Stimulated activated CD8-positive, alpha-beta memory T cell treated with anti-CD3 and anti-CD28 coated beads, Interleukin-15, amount 100 ng/mL, for 1 hour (primary cell): ENCODE measurements at places on chromosomes 1 and 21.

DNA sequence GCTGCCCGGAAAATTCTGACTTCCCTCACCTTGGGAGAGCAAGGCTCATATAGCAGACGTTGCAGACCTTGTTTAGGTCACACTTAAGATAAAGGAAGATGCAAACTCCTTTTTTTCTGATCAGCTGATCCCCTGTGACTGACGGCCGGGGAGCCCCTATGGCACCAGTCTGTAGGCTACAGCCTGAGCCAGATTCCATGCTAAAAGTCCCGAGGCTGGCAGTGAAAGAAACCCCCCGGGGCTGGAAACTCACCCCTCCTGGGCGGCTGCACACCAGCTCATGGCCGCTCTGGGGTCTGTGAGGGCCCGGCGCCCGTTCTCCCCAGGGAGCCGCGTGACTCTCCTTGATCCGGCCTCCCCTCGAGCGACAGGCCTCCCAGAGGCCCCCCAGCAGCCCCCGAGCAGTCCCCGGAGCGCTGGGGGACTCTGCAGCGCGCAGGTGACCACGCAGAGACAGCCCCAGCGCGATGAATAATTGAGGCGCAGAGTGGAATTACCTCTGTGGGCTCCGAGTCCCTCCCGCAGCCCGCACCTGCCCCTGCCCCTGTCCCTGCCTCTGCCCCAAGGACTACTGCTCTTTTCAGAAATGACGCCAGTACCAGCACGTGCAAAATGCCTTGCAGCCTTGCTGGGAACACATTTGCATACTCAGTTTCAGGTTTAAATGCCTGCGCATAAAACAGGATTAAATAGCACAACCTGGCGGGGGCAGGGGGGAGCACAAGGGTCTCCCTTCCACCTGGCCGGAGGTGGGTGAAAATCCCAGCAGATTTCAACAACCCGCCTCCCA is 62.6 kb upstream of the CLDN14 start:
- no peak for DNase-seq

DNA sequence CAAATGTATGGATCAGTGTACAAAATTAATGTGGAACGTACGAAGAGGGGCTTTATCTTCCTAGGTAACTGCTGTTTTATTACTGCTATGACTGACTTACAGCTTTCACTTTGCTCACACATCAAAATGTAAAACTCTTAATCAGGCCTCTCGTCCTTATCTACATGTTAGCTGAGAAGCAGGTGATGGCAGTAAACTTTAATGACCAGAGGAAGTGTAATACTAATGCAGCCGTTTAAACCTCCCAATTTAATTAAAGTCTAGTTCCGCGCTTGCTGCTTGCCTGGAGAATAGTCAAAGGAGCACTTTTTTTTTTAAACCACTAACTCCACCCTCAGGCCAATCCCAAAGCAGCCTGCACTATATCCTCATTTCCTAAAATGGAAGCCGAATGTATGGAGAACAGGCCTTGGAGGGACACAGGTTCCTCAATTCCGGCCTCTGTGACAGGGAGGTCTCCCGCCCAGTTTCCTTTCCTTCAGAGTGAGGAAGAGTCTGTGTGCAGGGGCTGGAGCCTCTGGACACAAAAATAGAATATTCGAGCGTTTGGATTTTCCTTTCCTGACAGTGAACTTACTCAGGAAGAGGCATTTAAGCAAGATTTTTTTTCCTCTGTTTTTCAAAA is 36.7 kb upstream of the RASAL2 start:
- no peak for DNase-seq

GRCh38 chr1:193210996-193211395 is 24.6 kb upstream of the B3GALT2 start:
- no peak for DNase-seq

DNA sequence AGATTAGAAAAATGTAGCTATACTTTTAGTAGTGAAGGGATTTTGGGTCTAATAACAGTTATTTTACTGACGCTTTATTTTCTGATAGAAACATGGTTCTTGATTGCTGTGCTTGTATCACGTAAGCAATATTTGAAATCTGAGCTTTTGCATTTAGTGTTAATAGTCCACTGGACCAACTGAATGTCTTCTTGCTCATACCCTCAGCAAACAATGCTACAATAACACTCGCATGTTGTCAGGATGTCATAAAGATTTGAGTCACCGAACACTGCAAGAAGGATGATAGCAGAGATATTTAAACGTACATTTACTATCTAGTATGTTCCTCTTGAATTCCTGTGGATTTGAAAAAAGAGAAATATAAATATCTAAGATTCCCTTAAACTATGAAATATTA is 7.5 kb downstream of the DYRK1A start:
- DNase-seq, result no peak

DNA sequence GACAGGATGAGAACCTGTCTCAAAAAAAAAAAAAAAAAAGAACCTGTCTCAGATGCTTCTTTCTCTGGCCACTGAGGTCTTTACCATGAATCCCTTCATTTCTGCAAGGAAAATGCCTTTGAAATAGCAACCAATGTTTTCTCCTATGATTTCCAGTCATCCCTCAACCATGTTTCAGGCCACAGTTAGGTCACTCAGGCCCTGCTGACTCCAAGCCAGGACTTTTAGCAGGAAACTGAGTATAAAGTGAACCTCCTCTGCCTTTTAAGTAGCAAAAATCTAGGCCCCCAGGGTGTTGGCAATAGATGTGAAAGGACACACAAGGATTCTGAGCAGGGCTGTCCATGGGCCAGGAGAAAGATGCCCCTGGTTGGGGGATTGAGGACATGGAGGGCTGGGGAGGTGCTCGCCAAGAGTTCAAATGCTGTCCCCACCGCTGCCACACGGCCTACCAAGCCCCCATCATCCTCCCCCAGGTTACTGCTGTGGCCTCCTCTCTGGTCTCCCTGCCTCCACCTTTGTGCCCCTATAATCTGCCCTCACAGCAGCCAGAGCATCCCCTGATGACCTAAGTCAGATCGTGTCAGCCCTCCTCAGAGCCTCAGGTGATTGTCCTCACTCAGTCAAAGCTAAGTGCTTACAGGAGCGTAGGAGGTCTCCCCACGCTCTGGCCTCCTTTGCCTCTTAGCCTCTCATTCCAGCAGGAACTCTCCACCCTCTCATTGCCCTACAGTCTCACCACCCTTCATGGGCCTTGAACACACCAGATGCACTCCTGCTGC is 54.6 kb downstream of the MATN1 start:
- no peak for DNase-seq

GRCh38 chr21:15221799-15222386 is 157.1 kb upstream of the NRIP1 start:
- no peak for DNase-seq

DNA sequence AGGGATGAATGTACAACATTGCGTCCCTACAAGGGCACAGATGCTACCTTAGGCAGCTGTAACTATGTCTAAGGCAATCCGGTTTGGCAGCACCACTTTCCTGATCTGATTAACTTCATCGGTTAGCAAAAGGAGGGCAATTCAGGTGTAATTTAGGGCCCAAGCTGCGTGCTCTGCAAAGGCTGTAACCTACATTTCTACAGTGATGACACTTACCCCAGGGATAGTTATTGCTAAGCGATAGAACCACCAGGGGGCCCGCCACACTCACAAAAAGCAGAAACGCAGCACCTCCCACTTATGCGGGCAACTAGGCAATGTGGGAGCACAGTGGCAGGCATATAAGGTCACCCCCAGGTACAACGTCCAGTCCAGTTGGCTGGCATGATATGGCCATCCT is 113.5 kb downstream of the GDAP2 start:
- no peak for DNase-seq

- DNase-seq, result no peak
Measured at GRCh38 chr1:246597340-246597739, 31.1 kb downstream of the CNST start.

DNA sequence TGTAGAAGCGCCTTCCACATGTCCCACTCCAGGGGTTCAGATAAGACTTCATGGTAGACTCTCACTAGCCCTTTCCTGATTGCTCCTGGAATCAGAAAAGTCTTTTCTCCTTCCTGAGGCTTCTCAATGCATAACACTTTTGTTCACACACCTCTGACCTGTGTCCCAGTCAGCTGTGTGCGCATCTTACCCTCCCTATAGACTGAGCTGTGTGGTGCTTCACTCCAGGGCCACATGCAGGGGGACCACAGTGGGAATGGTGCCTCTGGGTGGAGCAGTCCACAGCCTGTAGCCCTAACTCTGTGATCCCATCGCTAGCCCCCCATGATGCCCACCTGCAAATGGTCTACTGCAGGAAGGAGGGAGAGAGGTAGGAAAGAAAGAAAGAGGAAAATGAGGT is 84.0 kb upstream of the TLR5 start:
- no peak for DNase-seq

GRCh38 chr1:39204441-39205081 is at the start of gene MACF1:
MACF1 (plus strand) TSS chr1:39204695; CDS start chr1:39205023, 328 bp downstream.
- no peak for DNase-seq

GRCh38 chr1:182260516-182260915 is 131.1 kb downstream of the GLUL start:
- DNase-seq, result no peak

DNA sequence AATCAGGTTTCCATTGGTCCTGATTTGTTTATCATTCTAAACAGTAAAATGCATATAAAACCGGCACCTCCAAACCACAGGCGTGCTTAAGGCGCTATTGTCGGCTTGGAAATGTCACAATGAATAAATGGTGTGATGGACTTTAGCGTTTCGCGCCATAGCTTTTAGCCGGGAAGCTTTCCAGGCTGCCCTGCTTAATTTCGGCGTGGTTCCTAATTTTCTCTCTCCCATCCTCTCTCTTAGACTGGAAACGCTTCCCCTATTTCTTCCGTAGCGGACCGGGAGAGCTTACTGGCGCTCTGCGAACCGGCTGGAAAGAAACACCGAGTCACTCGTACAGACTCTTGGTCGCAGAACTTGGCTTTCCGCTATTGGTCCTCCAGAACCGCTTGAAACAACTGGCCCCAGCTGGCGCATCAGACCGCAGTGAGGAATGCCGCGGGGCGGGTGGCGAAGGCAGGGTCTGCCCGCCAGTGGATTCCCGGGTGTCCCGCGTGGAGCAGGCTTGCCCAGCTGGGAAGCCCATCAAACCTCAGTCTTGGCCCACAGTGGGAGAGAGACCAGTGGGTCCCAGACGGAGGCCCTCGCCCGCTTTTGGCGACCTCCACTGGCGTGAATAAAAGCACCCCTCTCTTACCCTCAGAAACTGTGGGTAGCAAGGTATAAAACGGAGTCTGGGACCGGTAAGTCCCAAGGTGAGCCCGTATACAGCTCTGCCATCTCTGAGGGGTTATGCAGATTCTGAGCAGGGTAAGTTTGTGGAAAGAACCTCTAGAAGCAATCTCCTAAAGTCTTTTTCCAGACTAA is 4.0 kb upstream of the LHX8 start:
- DNase-seq, result no peak

GRCh38 chr21:34871026-34871908 is 177.8 kb downstream of the RUNX1 start:
- DNase-seq, result no peak

DNA sequence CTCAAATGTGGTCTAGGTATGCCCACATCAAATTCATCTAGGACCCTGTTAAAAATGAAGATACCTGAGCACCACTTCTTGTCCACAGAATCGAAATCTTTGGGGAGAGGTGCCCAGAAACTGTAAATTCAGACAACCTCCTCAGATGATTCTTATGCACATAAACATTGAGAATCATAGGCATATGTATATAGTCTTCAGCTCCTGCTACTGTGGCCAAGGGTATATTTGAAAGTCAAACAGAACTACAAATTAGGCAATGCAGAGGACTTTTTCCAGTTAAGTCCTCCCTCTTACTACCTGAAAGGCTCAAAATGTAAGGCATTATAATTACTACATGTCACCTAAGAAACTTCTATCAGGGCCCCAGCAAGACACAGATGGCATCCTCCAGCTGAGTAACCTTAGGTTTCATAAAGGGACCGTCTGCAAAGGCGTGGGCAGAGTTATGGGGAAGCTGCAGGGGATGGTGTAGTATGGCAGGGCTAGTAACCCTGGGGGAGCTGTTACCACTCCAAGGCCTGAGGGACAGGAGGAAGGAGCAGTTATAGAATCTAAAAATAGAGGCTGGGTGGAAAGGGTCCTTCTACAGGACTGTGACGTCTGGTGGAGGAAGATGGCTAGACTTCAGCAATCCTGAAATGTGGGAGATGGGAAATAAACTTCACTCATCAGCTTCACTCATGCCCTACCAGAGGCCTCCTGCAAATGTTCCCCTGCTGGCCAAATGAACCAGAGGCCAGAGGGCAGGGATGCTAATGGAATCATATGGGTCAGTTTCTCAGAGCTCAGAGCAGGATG is 46.3 kb downstream of the DAB1 start:
- no peak for DNase-seq

DNA sequence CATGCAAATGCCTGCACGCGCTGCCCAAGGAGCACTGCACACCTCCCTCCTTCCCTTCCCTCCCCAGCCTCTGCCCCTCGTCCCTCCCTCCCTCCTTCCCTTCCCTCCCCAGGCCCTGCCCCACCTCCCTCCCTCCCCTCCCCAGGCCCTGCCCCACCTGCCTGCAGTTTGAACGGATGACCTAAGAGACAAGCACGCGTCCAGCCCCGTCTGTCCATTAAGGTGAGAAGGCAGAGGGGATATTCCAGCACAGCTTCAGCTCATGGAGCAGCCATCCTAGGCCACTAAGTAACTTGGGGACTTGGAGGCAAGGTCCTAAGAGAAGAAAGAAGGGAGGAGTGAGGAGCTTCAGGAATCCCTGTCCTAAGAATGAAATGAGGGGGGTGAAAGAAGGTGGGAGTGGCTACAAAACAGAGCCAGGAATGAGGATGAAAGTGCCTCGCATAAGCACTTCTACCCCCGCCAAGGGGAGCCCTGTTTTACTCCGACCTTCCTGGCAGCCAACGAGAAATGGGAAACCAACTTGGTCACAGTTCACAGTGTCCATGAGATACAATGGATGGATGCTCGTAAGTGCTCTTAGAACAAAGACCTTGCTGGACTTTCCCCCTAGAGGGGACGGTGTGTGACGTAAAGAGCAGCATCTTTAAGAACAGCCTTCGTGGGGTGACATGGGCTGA is 21.3 kb upstream of the EFHD2 start:
- DNase-seq, result no peak

GRCh38 chr1:115141145-115141454 is 51.8 kb upstream of the TSPAN2 start:
- no peak for DNase-seq

DNA sequence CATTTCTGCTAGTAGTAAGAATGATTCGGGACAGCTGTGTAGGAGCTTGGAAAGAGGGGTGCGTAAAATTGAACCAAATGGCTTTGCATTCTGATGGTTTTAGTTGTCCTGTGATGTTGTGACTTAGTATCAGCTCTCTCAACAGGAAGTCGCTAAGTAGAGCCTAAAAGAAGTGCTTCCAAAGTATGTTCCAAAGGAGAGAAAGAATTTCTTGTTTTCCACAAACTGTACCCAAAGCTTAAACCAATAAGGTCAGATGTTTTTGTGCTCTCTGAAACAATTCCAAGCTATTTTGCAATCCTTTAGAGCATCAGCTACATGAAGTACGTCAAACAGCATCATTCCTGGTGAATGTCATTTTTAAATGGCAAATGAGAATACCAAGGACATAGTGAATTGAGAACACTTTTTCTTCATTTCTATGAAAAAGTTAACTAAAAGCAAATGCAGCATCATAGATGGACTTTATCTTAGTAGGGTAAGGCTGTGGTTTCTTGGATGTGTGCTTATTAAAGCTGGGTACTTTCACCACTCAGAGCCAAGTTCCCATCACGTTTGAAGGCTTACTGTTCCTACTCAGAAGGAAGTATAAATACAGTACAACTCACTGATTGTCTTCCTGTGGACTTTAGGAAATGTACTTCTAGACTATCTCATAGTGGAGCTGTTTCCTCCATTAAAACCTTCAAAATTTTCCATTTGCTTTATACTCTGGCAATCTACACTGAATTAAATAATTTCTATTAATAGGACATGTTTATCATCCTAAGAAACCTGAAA is 148.6 kb downstream of the C1orf21 start:
- no peak for DNase-seq
